Activated CD4-positive, alpha-beta T cell treated with anti-CD3 and anti-CD28 coated beads for 36 hours (primary cell): ENCODE measurements at places on chromosomes 3 and 15. TPM values are rescaled to one million over a fixed set of nuclear protein-coding genes. Genes with fewer than 3 reads are reported as not detected.

DNA sequence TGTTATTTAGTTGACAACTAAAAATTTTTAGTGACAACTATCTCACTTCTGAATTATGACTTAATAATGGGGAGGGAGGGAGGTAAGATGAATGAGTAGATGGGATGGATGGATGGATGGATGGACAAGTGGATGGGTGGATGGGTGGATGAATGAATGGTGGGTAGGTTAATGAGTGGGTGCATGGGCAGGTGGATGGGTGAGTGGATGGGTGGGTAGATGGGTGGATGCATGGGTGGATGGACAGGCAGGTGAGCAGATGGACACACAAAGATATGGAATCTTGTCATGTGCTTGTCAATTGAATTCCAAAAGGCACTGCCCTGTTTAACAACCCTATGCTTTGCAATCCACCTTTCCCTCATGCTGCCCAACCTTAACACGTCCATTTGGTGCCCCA, 41.5 kb downstream of the KLHL25 start:
- no peaks in the 10 kb centered on the region for H3K36me3 ChIP-seq
- no peak for DNase-seq
- H3K4me3 ChIP-seq: no peak overlapping the region
- H3K27ac ChIP-seq: no peak overlapping the region
- no peaks in the 10 kb centered on the region for H3K27me3 ChIP-seq
- peaks cover 30% of the 10 kb centered on the region for H3K4me1 ChIP-seq

DNA sequence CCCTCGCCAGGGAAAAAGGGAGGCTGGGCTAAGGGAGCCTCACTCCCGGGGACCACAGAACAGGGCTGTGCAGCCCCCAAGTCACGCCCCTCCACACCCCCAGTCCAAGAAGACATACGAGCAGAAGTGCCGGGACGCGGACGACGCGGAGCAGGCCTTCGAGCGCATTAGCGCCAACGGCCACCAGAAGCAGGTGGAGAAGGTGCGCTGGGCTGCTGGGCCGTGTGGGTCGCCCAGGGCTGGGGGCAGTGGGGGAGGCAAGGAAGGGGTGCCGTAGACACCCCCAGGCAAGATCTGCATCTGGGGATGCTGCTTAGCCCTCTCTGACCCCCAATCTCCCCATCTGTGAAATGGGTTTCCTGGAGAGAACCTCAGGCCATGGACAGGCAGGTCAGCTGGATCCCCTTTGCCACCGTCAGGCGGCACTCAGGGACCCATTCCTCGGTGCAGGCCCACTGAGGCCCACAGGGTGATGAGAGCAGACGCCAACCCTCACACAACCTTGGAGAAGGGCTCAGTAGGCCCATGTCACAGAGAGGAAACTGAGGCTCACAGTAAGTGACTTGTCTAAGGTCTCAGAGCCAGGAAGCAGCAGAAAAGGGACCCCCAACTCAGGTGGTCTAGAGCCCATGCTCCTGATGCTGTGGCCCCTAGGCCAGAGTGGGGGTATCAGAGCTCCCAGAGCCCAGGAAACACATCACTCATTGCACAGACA, 33.7 kb downstream of the PSTPIP1 start:
- peaks cover 6% of the 10 kb centered on the region for H3K4me1 ChIP-seq
- no peak overlapping the region for H3K4me3 ChIP-seq
- H3K27me3 ChIP-seq: no peaks in the 10 kb centered on the region
- H3K27ac ChIP-seq: no peak overlapping the region

DNA sequence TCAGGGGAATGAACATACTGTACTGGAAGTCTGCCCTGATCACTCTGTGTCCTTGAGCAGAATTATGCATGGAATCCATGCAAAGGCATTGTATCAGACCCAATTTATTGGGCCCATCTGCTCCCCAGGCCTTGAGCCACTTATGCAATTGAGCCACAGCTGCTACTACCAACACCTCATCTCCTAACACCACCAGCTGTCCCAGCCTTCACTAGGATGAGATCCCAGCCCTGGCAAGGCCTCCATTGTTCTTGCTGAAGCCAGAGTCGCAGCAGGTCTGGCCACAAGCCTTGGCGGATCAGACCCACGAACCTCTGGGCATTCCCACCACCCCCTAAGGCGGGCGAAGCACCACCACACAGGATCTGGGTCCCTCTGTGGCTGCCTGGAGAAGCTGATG, 9.2 kb upstream of the NME9 start:
- no peaks in the 10 kb centered on the region for H3K27me3 ChIP-seq
- H3K4me1 ChIP-seq: no peaks in the 10 kb centered on the region
- H3K36me3 ChIP-seq: no peaks in the 10 kb centered on the region

- H3K27me3 ChIP-seq: no peaks in the 10 kb centered on the region
- H3K36me3 ChIP-seq: no peaks in the 10 kb centered on the region
- DNase-seq: no peak
- H3K4me1 ChIP-seq: no peaks in the 10 kb centered on the region
These were observed 446.7 kb downstream of the C3orf38 start for GRCh38 chr3:88596451-88596850.

DNA sequence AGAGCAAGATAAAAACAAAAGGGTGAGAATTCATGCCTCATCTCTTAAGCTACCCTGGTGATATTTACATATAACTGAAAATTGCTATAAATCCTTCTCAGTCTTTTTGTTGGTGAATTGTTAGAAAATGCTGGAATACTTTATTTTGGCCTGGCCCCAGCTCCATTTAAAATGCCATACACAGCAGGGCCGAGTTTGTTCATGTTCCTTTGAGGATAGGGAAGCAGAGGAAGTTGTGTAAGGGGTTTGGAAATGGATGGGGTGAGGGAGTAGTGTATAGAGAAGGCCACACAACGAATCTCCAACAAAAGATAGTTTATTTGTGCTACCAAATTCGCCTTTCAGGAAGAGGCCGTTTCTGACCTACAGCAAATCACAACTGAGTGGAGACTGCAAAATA, 78.6 kb upstream of the ADAMTS9 start:
- DNase-seq: no peak
- H3K4me1 ChIP-seq: no peaks in the 10 kb centered on the region
- no peak overlapping the region for H3K4me3 ChIP-seq
- H3K36me3 ChIP-seq: no peaks in the 10 kb centered on the region
- no peak overlapping the region for H3K27ac ChIP-seq

DNA sequence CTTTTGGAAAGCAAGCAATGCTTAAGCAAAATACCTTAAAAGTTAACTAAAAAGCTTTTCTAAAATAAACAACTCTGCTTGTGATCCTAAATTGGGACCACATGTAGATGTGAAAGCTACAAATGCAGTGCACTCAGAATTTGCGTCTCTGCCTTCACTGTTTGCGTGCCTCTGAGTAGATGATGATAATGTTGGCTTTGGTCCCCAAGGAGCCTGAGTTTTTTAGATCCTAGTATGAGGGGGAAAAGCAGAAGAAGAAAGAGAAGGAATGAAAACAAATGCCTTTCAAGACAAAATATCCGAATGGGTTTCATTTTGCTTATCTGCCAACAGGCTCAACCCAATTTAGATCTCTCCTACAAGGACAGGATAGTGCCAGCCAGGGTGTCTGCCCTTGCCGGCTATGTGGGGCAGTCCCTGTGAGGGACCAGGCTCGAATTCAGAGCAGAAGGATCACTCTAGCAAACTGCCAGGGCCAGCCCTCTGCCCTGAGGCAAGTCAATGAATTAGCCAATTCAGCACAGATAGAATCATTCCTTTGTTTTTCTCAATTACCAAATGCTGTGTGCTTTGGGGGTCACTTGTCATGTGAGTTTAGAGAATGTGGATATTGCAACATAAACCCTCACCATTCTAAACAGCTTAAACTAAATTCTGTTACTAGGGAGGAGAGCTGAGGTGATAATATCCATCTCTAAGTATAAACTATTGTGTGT, 28.5 kb downstream of the SCG5 start:
- H3K4me1 ChIP-seq: no peaks in the 10 kb centered on the region
- DNase-seq: no peak
- no peaks in the 10 kb centered on the region for H3K27me3 ChIP-seq
- no peak overlapping the region for H3K27ac ChIP-seq
- H3K4me3 ChIP-seq: no peak overlapping the region

GRCh38 chr3:9301798-9302197, 52.4 kb upstream of the SRGAP3 start:
- H3K4me1 ChIP-seq: peaks cover 16% of the 10 kb centered on the region
- H3K36me3 ChIP-seq: no peaks in the 10 kb centered on the region
- H3K4me3 ChIP-seq: no peak overlapping the region
- H3K27ac ChIP-seq: no peak overlapping the region
- H3K27me3 ChIP-seq: peaks cover 5% of the 10 kb centered on the region

- H3K4me3 ChIP-seq: peak overlapping the region; percentile 81
- peaks cover 71% of the 10 kb centered on the region for H3K4me1 ChIP-seq
- H3K27ac ChIP-seq: peak overlapping the region; percentile 76
These were observed 81.3 kb upstream of the ZBED2 start for GRCh38 chr3:111676211-111677006.

DNA sequence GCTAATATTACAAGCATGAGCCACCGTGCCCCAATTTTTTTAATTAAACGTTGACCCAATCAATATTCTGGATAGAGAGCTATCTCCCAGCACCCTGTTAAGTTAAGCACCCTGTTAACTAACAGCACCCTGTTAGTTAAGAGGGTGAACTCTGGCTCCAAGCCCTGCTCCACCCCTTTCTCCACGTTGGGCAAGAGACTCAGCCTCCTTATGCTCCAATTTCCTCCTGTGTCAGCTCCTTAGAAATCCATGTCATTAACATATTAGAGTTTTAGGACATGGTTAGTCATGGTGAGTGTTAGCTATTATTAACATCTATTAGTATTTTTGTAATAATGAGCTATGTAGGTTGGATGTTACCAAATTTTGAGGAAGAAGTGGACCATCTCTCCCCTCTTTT, 217.2 kb upstream of the UBE2E1 start:
- H3K36me3 ChIP-seq: peaks cover 1% of the 10 kb centered on the region
- H3K4me3 ChIP-seq: no peak overlapping the region
- no peak overlapping the region for H3K27ac ChIP-seq
- H3K4me1 ChIP-seq: no peaks in the 10 kb centered on the region
- no peak for DNase-seq

DNA sequence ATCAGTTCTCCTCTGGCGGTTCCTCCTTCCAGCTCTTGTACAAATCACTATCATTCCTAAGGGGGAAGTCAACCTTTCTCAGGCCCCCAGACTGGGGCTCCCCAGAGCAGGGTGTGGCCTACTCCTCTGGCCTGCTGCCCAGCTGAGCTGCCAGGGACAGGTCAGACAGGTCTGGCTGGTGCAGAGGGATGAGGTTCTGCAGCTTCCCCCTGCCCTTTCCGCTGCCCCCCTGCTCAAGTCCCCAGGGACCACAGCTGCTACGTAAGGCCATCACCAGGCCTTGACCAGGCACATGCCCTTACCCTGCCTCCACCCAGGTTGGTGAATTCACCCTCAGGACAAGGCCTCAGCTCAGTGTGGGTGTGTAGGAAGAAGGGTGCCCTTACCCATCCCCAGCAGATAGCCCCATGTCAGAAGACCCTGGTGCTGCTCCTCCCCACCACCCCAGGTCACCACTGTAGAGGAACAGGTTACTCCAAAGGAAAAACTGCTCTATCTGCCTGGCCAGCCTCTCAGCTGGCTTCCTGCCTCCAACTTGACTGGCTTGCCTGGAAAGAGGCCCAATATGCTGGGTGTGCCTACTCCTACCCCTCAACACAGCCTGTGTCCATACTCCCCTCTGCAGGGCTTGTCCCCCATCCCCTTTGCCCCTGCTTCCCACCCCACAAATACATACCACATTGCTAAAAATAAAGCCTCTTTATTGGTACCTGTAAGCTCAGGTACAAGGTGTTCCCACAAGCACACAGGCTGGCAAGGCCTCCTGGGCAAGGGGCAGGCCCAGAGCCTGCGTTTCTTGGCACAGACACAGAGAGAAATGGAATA, 12.0 kb downstream of the CSRNP1 start:
- DNase-seq: no peak
- H3K4me1 ChIP-seq: peaks cover 51% of the 10 kb centered on the region

DNA sequence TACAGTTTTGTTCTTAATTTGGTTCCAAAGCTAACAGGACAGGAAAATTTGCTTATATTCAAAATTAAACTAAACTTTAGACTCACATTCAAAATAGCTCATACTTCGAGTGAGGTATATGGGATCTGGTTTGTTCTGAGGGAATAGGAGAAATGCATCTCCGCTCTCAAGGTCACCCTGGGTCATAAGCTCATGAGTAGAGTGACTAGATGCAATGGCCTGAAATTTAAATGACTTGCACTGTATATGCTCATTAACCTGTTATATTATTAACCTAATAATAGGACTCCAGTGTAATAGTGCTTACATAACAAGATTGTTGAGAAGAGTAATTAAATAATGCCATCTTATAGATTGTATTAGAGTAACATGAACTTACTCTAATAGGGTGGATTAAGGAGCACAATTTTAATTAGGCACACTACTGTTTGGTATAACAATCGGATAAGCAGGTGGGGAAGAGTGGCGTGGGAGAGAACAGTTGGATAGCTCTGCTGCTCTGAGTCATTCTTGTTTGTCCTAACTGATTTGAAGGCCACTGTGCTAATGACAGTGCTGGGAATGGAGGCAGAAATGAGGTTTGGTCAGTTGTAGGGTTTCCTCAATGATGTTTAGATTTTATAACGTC, 5.2 kb downstream of the NKTR start:
- no peak overlapping the region for H3K4me3 ChIP-seq
- peaks cover 49% of the 10 kb centered on the region for H3K36me3 ChIP-seq
- H3K27me3 ChIP-seq: no peaks in the 10 kb centered on the region
- H3K27ac ChIP-seq: no peak overlapping the region
- H3K4me1 ChIP-seq: peaks cover 67% of the 10 kb centered on the region

DNA sequence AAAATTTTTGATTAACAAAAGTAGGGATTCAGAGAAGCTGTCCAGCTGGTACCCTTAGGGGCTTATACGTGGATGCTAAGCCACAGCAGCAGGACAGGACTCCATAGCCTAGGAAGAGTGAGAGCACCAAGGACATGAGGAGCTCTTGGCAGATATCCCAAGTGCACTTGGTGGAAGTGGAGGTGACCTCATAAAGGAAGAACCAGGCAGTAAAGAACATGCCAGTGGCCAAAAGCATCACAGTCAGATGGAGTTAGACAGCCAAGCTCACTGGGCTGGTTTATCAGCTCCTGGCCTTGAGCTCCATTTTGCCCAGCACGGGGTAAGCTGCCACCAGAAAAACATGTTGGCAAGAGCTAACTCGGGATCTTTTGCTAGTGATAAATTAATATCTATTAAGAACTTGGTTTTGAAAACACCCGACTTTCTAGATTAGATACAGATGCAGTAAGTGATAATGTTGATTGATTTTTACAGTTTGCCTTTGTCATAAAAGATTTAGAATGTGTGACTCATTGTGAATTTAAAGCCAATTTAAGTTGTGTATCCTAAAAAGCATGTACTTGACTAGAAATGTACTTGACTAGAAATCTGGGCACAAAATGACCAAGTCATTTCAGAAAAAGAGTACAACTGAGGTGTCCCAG, 108.0 kb downstream of the CMSS1 start:
- H3K36me3 ChIP-seq: peaks cover 20% of the 10 kb centered on the region
- H3K4me1 ChIP-seq: peaks cover 2% of the 10 kb centered on the region
- H3K27me3 ChIP-seq: no peaks in the 10 kb centered on the region
- no peak overlapping the region for H3K4me3 ChIP-seq
- no peak overlapping the region for H3K27ac ChIP-seq

GRCh38 chr3:188124184-188124583, 29.8 kb upstream of the LPP start:
- H3K4me3 ChIP-seq: no peak overlapping the region
- DNase-seq: no peak
- H3K36me3 ChIP-seq: no peaks in the 10 kb centered on the region
- H3K27me3 ChIP-seq: no peaks in the 10 kb centered on the region

C3orf49 gene
- total RNA-seq: not detected

HYAL1 gene
- total RNA-seq: 0.37 TPM

ROPN1 gene
- not detected for total RNA-seq

MUC13 gene
- not detected for total RNA-seq
